ENCODE measurements at places on chromosomes 6 and 20.

GRCh38 chr20:62835931-62836861, 19.3 kb downstream of the COL9A3 start:
- DNase-seq, result no peak

- DNase-seq, result no peak
Measured at GRCh38 chr6:25004357-25004756, 68.6 kb upstream of the RIPOR2 start.

GRCh38 chr6:63573899-63574553, 1.7 kb downstream of the LOC128125822 start:
- DNase-seq, result peak; percentile 79

- DNase-seq, result no peak
Measured at GRCh38 chr6:16002332-16003196, 126.3 kb upstream of the MYLIP start.

- no peak for DNase-seq
Measured at GRCh38 chr6:144673807-144674206, 388.7 kb downstream of the UTRN start.

- no peak for DNase-seq
Measured at GRCh38 chr6:156563714-156564113, 213.5 kb upstream of the ARID1B start.

DNA sequence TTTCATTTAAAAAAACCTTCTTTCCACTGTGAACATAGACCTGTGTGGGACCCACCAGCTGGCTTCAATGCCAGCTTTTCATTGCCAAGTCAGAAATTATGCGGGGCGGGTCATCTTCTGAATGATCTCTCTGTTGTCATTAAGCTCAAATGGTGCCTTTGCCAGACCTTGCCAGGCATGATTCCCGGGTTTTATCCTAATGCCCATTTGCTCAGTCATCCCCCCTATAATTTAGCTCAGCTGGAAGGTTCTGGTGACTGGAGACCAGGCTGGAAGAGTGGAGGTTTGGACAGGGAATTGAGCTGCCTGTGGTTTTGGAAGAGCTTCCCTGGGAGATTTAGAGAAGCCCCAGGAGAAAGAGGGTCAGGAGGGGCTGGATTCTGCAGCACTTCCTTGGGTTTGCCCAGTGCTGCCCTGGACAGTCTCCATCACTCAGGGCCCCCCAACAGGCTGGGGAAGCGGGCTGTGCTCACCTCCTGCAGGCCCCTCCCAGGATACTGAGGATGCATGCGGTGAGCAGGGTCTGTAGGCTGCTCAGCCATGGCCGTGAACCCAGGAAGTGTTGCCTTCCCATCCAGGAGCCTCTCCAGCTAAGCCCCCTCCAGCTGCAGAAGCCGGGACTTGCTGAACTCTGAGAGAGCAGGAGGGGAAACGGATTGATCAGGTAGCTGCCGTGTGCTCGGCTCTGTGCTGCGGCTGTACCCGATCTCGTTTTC, 273.0 kb downstream of the CDH4 start:
- DNase-seq, result peak; percentile 35

DNA sequence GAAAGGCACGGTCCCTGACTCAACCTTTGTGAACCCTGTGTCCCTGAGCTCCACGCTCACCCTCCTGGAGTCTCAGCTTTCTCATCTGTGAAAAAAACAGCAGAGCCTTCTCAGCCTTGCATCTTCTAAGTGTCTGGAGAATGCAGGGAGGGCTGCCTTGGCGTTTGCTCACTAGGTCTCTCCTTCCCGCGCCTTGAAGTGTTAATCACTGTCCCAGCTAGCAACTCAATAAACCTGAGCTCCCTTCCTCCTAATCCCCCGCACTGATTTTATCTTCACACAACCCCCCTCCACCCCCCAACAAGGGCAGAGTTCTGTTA, 34.9 kb upstream of the FOXC1 start:
- no peak for DNase-seq

DNA sequence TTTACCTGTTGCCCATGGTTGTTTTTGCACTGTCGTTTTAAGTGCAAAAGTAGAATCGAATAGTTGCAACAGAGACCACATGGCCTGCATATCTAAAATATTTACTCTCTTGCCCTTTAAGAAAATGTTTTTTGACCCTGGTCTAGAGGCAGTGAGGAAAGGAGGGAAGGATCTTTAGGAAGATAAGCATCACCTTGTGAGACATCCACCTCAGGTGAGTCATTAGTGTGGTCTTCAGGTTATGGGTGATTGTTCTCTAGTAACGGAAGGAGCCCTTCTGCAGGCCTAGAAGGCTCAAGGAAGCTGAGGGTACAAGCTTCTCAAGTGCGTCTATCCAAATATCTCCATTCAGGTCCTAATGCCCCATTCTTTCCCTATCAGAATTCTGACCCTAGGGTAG, 6.6 kb upstream of the RAB44 start:
- DNase-seq, result no peak

GRCh38 chr6:99364026-99364425, 14.6 kb upstream of the FAXC start:
- no peak for DNase-seq

- no peak for DNase-seq
Measured at GRCh38 chr6:11722220-11722619, 56.4 kb downstream of the ADTRP start.

DNA sequence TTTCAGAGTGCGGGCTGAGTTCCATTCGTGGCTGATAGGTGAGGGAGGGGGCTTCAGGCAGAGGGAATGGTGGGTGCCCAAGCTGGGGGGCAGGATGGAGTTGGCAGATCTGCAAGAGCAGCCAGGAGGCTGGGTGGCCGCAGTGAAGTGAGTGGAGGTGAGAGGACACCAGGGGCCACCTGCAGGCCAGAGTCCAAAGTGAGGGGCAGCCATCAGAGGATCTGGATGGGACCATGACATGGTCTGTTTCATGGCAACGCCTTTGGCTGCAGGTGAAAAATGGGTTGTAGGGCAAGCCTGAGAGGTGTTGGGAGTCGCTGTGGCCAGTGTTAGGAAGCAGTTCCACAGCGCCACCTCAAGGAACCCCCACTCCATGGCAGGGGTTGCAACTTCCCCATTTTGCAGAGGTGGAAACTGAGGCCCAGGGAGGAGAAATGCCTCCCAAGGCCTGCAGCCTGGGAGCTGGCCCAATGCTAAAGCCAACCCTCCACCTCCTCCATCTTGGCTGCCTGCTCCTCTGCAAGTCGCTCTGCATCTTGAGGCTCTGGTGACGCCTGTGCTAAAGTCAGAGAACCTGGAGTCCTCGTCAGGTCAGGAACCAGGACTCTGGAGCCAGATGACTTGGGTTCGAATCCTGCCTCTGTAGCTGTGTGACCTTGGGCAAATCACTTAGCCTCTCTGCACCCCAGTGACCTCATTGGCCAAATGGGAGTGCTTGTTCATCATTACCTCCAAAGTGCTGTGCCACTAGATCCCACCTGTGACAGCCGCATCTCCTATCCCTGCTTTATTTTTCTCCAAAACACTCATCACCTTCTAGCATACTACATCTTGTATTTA, 153.8 kb downstream of the CEBPB start:
- DNase-seq, result no peak

GRCh38 chr6:14819840-14820420, 425.9 kb upstream of the JARID2 start:
- no peak for DNase-seq

DNA sequence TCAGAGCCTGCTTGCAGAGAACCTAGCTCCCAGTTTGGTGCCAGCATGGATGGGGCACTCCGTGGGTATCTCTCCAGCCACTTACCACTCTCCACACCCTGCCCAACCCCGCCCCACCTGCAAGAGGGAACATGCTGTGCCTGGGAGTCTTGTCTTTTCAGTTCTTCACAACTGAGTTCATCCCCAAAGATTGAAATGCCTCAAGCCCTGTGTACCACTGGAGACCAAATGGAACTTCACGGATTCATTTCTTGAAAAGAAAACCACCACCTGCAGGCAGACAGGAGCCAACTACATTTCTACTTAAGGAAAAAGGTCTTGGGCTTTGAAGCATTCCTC, 50.1 kb downstream of the TRERF1 start:
- no peak for DNase-seq

- DNase-seq, result no peak
Measured at GRCh38 chr6:85065831-85066230, 301.4 kb upstream of the TBX18 start.

- no peak for DNase-seq
Measured at GRCh38 chr20:18541741-18542140, 25.5 kb upstream of the SMIM26 start.

- no peak for DNase-seq
Measured at GRCh38 chr6:154474648-154475428, 35.6 kb downstream of the CNKSR3 start.

GRCh38 chr6:87941556-87942358, 105.9 kb upstream of the SPACA1 start:
- DNase-seq, result no peak

DNA sequence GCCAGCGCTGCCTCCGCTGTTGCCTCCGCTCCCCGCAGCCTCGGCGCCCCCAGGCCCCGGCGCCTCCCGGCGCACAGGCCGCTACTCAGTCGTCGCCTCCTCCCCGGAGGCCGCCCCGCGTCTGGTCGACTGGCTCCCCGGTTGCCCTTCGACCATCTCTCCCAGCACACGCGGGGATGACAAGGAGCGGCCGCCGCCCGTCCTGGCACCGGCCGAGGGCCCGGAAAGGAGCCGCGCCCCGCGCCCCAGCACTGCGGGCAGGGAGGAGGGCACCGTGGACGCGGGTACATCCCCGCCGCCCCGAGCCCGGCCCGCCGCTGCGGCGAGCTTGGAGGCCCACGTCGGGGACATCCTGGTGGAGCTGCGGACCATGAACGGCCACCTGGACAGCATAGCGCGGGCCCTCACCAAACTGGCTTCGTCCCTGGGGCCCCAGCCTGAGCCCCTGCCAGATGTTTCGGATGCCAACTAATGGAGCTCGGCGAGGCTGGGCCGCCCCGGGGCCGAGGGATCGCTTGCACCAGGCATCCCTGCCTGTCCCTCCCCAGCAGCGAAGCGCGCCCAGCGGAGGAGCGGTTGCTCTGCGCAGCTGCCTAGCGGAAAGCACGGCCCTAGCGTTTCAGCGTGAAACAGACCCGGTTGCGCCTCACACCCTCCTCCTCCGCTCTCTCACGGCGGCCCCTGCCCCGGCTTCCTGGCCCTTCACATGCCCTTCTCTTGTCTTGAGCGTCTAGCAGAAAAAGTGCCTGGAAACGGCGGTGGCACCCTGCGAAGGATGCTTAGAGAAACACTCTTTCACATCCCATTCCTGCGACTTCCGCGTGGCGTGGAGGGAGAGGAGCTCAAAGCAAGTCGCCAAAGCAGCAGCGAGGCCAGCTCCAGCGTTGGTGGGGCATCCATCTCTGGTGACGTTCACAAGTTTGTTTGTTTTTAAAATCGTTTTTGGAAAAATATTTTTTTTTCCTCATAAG, 285.8 kb upstream of the SUPT3H start:
- peak; percentile 35 for DNase-seq

- no peak for DNase-seq
Measured at GRCh38 chr6:5617179-5617578, 355.9 kb downstream of the FARS2 start.

DNA sequence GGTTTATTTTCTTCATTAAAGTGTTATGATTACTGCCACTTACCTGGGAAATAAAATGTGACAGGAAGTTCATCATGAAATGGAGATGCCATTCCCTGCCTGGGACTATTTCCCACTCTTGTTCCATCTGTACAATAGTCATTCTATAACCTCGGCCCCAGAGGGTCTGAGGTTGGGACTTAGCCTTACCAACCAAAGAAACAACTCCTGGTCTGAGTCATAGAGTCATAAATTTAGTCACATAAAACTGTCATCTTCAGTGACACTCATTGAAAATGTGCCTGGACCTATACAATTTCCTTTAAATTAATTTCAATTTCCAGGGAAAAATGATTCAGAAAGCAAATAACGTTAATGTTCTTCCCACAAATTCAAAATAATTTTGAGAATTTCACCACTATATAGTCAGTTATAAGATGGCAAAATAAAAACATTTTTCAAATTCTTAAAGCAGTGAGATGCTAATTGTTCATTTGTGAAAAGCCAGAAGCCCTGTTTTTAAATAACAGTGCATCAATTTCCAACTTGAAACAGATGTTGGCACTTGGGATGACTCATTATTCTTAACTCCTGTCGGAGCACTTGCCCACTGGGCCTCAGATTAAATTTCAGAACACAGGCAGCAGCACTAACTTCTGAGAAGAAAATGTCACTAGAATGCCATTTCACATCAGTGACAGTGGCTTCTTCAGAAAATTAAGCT, 201.2 kb upstream of the SMLR1 start:
- DNase-seq, result no peak

GRCh38 chr20:2314759-2315439, 19.1 kb downstream of the TGM3 start:
- DNase-seq, result no peak

DNA sequence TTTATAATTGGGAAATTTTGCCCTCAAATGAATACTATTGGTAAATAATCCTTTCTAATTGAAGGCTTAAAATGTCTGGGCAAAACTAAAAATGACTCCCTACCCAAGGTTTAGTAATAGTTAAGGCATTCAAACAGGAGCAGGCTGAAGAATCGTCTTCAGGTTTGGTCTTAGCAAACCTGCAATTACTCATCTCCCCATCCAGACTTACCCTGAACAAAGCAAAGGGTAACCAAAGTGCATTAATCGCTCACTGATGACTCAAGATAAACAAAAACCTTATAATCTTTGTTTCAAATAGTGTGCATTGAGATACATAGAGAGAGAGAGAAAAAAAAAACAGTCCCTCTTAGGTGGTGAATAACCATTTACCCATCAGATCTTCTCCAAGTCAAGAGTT, 225.5 kb downstream of the BMP2 start:
- DNase-seq, result no peak
